D721Med (cell line): ENCODE measurements at places on chromosomes 3 and 15.

GRCh38 chr15:47961401-47962090 is 159.2 kb upstream of the SLC24A5 start:
- DNase-seq: no peak

DNA sequence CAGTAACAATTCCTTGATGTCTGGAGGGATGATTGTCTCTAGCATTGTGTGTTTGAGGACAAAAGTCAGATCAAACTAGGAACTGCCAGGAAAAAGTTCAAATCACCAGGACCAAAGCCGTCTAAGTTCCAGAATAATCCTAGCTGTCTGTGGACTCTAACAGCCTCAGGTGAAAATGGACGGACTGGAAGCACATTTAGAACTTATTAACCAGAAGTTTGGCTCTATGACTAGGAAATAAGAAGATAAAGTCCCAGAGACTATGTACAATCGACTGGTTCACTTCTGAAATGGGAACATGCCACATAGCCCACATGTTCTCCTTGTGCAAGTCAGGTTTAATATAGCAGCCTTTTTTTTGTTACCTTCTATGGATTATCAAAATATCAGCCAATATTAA is 50.6 kb upstream of the SGO1 start:
- no peak for DNase-seq

DNA sequence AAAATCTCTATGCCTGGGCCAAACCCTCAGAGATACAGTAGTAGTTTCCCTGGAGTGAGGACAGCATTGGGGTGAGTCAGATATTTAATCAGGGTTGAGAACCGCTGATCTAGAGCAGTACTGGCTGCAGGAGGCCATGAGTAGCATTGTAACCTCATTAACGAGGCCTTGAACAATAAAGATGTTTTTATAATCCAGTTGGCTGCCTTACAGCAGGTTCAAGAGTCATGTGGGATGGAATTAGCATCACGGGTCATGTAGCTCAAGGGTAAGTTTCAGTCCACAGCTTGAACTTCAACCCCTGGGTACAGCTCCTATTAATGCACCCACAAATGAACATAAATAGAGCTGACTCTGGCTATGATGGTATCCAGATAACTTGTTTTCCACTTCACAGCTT is 5.1 kb downstream of the HPS3 start:
- no peak for DNase-seq

- no peak for DNase-seq
Measured at GRCh38 chr3:182717216-182717615, 76.1 kb upstream of the ATP11B start.

GRCh38 chr3:135851201-135852081 is 114.1 kb upstream of the PPP2R3A start:
- DNase-seq: no peak

- no peak for DNase-seq
Measured at GRCh38 chr3:158508481-158508880, 62.5 kb upstream of the MLF1 start.

GRCh38 chr3:21446027-21446426 is 305.0 kb downstream of the ZNF385D start:
- DNase-seq: no peak

DNA sequence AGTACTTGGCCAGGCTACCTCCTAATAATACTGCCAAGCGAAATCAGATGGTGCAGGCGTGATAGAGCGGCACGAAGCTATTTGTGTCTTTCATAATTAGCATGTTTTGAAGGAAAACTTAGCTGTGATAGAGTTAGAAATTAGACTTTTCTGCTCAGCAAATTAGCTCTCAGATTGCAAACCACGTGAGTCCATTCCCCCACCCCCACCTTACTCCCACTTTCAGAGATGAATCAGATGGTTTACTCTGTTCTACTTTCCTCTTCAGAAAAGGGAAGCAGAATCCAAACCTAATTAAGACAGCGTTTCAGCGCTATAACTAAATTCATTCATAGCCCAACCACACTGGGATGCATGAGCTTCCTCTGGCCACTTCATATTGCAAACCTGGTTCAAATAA is 214.6 kb downstream of the SLCO3A1 start:
- DNase-seq: no peak

- DNase-seq: no peak
Measured at GRCh38 chr15:47301481-47301880, 415.8 kb upstream of the SEMA6D start.

DNA sequence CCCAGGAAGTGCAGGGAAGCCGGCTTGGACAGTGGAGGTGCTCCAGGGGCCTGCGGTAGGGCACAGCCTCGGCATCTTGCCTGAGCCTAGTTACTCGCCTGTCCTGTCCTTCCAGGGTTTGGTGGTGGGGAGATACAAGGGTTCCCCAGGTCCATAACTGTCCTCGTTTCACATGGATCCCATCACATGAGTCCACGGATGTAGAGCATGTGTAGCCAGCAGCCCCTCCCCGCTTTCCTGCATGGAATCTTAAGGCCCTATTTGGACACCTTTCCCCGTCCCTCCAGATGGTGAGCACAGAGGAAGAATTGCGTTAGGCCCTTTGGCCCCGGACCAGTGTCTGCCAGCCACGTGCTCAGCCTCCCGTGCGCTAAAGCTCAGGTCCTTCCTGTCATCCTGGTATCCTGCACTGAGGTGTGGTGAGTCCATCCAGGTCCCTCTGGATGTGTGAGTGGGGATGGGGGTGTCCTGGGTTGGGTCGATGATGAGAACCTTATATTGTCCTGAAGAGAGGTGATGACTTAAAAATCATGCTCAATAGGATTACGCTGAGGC is 230.4 kb downstream of the SNRPN start:
- DNase-seq: no peak

DNA sequence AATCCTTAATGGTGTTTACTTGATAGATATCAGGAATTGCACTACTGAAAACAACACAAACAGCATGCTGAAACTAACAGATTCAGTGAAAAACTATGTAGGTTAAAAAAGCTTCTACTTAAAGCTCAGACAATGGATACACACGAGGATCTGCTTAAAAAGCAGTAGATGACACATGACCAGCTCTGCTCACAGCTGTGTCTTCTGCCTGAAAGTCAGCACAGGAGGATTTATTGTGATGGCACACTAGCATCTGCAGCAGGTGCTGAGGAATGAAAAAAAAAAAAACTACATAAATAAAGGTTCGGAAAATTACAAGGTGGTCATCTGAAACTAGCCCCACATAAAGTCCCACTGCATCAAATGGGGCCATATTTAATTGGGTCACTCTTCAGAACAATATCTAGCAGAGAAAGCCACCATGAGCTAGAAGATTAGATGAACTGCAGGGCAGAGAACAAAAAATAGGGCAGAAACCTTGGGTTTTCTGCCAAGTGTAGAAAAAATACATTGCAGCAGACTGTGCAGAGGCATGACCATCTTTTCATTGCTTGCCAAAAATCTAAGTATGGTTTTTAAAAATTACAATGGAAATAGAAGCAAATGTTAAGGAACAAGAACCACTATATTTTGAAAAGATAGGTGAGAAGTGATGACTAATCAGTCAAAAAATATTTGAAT is 13.2 kb upstream of the GOLM2 start:
- DNase-seq: no peak

- DNase-seq: no peak
Measured at GRCh38 chr3:51696954-51697353, 9.9 kb upstream of the GRM2 start.

DNA sequence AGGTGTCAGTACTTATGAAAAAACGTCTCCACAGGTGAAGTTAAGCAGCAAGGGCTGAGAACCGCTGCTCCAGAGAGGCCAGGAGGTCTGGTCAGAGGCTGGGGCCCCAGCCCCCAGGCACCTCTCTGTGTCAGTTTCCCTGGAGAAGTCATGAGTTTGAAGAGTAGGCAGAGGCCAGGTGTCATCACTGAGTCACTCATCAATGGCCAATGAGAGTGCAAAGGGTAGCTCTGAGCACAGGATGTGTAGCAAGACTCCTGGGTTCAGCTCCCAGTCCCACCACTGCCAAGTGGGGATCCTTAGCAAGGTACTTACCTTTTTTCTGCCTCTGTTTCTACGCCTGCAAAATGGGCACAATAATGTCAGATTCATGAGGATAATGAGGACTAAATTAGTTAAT is 47.9 kb downstream of the CORO2B start:
- no peak for DNase-seq

GRCh38 chr3:22377421-22377820 is 626.4 kb upstream of the ZNF385D start:
- no peak for DNase-seq

DNA sequence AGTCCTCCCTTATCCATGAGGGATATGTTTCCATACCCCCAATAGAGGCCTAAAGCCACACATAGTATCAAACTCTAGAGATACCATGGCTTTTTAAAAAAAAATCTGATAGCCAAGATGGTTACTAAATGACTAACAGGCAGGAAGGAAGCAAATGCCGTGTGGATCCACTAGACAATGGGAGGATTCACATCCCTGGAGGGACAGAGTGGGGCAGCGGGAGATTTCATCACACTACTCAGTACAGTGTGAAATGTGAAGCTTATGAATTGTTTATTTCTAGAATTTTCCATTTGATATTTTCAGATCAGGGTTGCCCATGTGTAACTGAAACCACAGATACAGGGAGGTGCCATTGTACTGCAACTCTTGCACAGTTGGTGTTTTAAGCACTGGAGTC is 826.6 kb downstream of the SQOR start:
- DNase-seq: no peak

- DNase-seq: no peak
Measured at GRCh38 chr15:76058714-76059319, 968 bp upstream of the TMEM266 start.

- no peak for DNase-seq
Measured at GRCh38 chr15:39191871-39192291, 389.0 kb upstream of the THBS1 start.

GRCh38 chr15:98827217-98827616 is 178.9 kb downstream of the IGF1R start:
- no peak for DNase-seq

- DNase-seq: no peak
Measured at GRCh38 chr3:175212896-175213295, 353.8 kb downstream of the NAALADL2 start.

DNA sequence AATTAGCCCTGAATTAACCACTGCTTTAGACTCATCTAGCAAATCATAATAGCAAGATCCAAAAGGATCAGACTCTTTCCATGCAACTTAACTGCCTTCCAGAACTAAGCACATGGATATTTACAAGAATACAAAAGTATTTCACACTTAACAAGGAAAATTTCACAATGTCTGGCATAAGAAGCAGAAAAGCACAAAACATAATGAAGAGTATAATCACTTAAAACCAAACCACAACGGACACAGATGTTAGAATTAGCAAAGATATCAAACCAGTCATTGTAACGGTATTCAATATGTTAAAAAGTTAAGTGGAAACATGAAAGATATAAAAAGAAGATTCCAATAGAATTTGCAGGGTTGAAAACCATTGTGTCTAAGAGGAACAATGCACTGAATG is 51.5 kb upstream of the COL6A6 start:
- DNase-seq: no peak

DNA sequence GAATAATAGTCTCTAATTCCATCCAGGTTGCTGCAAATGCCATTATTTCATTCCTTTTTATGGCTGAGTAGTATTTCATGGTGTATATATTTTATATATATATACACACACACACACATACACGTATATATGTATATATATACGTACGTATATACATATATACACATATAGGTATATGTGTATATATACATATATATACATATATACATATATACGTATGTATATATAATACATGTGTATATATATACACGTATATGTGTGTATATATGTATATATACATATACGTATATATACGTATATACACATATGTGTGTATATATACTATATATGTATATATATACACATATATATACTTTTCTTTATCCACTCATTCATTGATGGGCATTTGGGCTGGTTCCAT is 13.7 kb upstream of the STRIT1 start:
- no peak for DNase-seq

DNA sequence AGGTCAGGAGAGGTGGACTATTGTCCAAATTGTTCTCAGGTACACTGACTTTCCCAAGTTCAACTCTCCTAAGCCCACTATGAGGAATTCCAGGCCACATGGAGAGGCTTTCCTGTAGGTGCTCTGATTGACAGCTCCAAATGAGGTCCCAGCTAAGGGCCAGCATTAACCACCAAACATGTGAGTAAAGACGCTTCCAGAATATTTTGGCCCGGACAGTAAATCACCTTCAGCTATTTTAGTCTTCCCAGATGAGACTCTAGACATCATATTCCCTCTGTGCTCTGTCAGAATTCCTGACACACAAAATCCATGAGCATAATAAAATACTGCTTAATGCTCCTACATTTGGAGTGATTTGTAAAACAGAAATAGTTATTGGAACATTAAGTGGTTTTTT is 135.5 kb downstream of the TGFBR2 start:
- DNase-seq: no peak

DNA sequence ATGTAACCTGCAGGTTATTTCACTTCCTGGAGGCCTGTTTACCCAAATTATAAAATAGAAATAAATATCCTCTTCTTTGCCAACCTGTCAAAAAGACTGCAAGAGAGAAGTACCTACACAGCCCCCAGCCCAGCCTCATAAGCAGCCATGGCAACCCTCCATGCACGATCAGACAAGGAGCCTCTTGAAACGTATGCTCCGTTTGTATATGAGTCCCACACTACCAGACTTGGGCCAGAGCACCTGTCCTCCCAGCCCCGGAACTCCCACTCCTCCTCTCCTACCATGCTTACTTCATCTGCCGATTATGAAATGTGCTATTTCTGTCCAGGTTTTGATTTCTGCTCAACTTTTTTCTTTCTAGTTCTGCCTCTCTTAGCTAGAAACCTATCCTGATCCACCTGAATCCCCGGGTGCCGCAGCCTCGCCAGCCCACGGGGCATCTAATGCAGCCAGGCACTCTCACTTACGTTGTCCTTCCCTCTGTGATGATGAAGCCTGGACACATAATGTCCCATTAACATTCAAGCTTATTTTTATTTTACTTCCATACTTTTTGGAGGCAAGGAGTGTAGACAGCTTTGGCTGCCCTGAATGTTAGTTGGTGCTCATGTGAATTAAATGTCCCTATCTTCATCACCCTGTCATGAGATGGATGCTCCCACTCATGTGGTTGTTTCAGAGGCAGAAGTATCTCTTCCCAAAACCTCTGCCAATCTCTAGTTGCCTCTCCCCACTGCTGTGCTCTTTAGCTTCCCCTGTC is 73.8 kb downstream of the MB21D2 start:
- no peak for DNase-seq

DNA sequence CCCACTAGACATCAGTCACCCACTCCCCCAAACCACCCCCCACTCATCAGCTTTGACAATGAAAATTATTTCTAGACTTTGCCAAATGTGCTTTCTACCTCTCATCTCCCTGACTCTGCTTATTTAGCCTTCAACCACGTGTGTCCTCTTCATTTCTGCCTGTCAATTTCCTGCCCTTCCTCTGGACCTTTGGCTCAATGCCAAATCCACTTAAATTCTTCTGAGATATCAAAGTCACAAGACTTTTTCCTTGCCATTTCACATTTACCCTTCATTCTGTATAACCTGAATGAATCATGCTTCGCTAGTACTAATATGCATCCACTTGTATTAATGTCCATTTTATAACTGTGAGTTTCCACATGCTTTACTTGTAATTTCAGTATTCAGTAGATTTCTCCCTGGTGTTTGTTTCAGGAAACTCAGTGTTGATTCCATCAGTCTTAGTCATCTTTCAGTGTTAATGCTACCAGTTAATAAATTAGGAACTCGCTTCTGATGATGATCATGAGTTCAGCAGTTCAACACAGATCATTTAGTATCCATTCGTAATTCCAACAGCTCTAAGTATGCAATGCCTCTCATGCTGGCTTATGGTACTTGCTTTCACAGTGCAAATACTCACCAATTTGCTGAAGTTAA is 128.2 kb upstream of the OSTN start:
- no peak for DNase-seq
